T1000 (cell line): ENCODE measurements at places on chromosomes 2 and 18.
A peak's percentile ranks its signal among the peaks of the same experiment; 100 is the strongest.

DNA sequence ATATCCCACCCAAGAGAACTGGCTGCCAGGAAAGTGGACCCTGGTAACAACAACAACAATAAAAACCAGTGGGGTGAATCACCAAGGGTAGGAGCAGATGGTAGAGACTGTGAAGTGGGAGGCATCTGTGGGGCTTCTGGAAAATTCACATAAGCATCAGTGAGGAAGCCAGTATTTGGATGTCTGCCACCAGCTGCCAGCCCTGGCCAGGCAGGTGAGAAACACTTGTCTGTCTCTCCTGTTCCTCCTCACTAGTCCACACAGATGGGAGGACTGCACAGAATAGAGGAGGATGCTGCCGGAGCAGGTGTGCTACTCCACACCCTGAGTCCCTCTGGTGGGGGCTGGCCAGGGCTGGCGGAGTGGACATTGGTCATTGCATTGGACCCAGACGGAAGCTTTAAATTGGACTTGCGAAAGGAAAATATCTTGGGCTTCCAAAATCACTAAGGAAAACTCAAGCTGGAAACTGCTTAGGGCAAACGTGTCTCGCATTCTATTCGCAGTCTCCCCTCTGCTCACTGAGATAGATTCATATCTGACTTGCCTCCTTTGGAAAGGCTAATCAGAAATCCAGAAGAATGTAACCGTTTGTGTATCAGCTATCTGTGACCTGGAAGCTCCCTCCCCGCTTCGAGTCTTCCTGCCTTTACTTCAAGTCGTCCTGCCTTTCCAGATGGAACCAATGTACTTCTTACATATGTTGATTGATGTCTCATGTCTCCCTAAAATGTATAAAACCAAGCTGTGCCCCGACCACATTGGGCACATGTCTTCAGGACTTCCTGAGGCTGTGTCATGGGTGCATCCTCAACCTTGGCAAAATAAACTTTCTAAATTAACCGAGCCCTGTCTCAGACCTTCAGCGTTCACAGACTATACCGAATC is 69.1 kb downstream of the NAB1 start:
- no peak for DNase-seq

DNA sequence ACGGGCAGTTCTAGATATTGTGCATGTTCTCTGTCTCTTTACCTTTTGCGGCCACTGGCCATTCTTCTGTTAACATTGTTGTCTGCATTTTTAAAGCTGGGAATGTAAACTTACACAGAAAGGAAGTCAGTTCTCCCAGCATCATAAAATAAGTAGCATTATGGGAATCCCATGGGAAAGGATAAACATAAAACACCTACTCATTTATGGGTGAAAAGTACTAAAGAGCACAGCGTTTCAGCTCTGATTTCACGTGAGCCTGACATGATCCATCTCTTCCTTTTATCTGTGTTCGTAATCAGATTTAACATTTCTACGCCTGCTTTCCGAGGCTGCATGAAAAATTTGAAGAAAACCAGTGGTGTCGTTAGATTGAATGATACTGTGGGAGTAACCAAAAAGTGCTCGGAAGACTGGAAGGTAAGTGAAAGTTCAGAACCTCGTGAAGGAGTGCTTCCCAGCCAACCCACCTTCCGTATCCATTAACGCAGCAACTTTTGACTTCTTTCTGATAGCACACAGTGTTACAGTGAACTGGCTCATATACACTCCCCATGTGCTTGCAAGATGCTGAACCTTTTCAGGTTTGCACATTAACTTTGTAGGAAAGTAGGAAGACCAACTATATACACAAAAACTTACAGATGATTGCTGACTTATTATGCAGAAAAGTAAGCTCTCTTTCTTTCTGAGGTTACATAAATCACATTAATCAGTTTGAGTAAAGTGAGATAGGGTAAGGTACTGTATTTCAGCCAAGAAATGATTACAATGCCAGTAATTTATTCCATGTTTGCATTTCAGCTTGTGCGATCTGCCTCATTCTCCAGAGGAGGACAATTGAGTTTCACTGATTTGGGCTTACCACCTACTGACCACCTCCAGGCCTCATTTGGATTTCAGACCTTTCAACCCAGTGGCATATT is 86.5 kb upstream of the TTC39C start:
- no peak for DNase-seq

DNA sequence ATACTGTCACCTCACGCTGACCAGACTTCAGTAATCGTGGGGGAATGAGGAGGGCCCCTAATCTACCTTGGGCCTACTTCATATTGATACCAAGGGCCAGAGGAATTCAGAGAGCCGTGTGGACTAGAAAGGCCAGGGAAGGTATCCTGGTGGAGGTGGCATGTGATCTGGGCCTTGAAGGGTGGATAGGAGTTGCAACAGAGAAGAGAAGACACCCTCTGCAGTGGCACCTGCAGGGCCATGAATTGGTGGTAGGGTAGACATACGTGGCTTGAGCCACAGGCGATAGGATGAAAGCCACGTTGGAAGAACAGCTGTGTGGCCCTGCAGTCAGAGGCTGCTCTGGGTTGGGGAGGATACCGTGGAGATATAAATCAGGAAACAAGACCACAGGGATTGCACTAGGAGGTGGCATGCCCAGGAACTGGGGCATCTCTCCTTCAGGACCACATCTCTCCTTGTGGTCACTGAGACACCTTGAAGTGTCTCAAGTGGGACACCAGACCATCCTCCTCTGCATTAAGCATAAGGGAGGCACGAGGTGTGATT is 141.4 kb downstream of the CYP26B1 start:
- DNase-seq = no peak

- no peak for DNase-seq
Observed at GRCh38 chr2:128086244-128086643, 4.8 kb upstream of the UGGT1 start.

DNA sequence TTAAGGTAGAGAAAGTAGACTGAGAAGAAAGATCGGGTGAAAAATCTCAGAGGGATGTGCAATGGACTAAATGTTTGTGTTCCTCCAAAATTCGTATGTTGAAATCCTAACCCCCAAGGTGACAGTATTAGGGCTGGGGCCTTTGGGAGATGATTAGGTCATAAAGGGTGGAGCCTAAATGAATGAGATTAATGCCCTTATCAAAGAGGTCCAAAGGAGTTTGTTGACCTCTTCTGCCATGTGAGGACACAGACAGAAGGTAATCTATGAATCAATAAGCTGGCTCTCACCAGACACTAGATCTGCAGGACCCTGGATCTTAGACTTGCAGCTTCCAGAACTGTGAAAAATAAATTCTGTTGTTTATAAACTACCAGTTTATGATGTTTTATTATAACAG is 2.7 kb upstream of the NMI start:
- no peak for DNase-seq

DNA sequence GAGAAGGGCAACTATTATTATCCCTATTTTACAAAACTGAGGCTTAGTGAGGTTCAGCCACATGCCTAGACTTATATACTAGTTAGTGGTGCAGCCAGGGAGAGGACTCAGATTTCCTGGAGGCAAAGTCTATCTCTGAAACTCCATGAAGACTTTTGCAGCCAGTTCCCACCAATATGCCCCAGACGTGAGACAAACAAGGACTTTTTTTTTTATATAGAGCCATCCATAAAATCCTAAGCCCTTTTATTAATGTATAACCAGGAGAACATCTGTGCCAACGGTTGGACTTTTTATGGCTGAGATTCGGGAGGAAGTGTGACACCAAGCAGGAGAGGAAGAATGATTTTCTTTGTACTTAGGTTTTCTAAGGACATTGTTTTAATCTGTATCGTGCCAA is 29.9 kb downstream of the LIPG start:
- DNase-seq = no peak

GRCh38 chr2:173711816-173712215 is 253.4 kb downstream of the SP3 start:
- DNase-seq = no peak

DNA sequence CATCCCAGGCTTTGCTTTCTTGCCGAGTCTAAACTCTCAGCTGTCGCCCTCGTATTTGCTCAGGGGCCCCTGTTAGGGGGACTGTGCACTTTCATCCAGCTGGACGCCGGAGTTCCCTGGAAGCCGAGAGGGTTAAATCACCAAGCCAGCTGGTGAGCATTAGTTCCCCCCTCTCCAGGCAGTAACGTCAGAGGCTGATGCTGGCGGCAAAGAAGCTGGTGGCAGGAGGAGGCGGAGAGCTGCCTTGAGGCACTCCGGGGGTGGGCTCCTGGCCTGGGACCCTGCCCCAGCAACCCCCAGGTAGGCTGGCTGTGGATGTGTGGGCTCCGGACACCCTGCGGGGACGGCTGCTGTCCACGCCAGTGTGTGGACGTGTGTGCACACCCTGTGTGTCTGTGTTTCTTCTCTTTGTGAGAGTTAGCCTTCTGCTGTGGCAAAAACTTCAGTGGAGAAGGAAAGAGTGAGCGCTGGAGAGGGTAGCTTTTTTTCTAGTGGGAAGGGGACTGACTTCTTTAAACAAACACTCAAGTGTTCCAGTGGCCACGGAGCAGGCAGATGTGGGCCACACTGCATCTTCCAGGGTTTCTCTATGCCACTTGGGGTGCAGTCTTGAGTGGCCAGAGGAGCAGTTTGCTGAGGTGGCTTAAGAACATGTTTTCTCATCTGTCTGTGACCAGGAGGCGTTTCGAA is 84.7 kb downstream of the GLI2 start:
- peak; percentile 30 for DNase-seq

DNA sequence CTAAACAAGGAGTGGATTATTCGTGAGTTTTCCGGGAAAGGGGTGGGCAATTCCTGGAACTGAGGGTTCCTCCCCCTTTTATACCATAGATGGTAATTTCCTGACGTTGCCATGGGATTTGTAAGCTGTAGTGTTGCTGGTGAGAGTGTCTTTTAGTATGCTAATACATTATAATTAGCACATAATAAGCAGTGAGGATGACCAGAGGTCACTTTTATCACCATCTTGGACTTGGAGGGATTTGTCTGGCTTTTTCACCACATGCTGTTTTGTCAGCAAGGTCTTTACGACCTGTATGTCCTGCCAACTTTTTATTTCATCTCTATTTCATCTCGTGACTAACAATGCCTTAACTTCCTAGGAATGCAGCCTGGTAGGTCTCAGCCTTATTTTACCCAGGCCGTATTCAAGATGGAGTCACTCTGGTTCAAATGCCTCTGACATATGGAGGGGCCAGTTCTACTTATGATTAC is 124.8 kb upstream of the B3GNT2 start:
- DNase-seq = no peak

- no peak for DNase-seq
Observed at GRCh38 chr2:237901932-237902850, 42.8 kb downstream of the RAMP1 start.

- no peak for DNase-seq
Observed at GRCh38 chr18:7575465-7576028, 8.4 kb downstream of the PTPRM start.

DNA sequence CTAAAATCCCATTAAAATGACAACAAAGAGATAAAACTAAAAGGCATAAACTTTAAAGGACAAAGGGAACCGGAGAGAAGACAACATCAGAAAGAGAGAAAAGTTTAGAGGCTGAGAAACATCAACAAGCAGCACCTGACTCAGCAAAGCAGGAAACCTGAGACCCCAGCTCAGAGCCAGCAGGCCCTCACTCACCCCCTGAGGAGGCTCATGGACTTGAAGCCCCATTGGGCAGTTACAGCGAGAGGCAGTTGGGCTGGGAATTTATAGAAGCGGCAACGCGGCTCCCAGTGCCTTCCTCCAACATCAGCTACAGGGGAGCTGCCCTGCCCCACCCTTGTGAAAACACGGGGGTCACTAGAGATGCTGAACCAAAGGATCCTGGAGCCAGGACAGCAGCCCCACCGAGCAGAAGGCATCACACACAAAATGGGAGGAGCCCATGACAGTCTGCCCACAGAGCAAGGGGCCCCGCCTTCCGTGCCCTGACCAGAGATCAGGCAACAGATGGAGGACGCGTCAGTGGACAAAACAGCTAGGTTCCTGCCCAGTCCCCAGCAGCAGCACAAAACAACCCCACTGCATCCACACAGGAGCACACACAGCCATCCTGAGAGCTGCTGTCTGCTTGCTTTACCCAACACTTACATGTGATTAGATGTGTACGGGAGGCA is 52.7 kb downstream of the CMPK2 start:
- DNase-seq = no peak

DNA sequence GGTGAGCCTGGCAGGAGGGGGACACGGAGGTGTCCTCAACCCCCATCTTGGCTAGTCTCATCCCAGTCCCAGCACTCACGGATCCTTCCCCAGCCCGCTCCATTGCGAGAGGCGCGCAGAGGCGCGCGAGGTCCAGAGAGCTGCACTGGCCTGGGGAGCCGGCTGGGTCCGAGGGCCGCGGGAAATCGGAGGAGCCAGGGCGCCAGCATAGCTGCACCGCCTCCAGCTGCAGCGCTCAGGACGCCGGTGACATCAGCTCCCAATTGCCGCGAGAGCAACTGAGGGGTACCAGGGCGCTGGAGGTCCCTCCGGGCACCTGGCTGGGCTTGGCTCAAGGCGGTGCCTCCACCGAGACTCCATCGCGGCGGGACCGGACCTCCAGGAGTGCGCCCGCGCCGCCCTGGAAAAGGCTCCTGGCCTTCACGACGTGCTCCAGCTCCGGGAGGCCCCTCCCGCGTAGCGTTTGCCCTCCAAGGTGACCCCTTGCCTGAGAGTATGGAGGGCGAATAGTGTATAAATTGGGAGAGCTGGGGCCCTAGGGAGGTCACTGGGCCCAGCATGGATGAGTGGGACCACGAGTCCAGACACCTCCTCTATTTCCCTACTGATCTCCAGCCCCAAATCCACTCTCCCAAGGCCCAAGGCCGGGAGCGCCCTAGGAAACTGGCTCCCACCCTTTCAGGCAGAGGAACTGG is 5.5 kb downstream of the RTKN start:
- no peak for DNase-seq

DNA sequence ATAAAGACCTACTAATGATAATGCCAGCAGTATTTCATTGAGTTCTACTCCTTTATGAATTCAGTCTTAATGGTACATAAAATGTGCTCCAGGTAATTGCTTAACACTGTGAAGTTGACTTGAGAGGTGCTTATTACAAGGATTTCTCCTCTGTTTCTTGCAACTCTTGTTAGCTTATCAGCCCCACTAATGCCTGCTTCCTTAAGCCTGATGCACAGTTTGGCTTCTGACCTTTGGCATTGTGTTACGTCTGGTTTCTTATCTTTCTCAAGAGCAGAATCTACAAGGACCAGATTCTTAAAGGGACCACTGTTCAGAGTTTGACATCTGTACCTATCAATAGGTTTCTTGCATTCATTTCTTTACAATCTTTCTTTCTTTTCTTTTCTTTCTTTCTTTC is 223.9 kb upstream of the CWC22 start:
- no peak for DNase-seq

- no peak for DNase-seq
Observed at GRCh38 chr2:217362710-217363109, 502.8 kb upstream of the TNP1 start.

DNA sequence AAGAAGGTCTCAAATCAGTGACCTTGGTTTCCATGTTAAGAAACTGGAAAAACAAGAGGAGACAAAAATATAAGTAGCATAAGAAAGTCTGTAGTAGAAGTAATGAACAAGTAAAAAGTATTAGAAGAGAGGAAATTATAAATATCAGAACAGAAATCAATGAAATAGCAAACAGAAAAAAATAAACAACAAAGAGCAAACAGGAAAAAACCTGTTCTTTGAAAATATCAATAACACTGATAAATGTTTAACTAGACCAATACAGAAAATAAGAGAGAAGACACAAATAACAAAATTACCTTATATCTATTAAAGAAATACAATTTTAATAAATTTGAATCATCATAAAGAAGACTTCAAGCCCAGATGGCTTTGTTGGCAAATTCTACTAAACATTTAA is 113.3 kb downstream of the MAIP1 start:
- no peak for DNase-seq
